Stimulated activated CD4-positive, alpha-beta T cell treated with anti-CD3 and anti-CD28 coated beads, Interleukin-12 subunit alpha, Interleukin-12 subunit beta, amount 100 ng/mL, for 24 hours (primary cell): ENCODE measurements at places on chromosomes 6 and 20.

GRCh38 chr6:124798942-124799496, 163.2 kb upstream of the RNF217 start:
- DNase-seq: no peak

GRCh38 chr6:158410784-158411183, 98.5 kb downstream of the TULP4 start:
- no peak for DNase-seq

DNA sequence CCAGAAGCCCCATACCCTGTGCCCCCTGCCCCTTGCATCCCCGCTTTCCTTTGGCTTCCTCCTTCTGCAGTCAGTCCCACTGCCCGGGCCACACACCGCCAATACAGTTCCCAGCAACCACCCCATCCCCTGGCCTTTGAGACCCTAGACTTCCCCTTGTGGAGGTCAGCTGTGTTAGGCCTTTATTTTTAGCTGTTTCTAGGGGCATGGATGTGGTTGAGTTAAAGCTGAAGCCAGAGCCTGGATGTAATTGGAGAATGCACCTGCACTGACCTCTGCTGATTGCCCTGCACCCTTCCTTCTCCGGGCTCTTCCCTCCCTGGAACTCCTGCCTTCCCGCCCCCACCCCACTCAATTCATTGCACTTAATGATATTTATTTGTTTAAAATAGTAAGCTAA, 33.9 kb downstream of the LYRM2 start:
- no peak for DNase-seq

DNA sequence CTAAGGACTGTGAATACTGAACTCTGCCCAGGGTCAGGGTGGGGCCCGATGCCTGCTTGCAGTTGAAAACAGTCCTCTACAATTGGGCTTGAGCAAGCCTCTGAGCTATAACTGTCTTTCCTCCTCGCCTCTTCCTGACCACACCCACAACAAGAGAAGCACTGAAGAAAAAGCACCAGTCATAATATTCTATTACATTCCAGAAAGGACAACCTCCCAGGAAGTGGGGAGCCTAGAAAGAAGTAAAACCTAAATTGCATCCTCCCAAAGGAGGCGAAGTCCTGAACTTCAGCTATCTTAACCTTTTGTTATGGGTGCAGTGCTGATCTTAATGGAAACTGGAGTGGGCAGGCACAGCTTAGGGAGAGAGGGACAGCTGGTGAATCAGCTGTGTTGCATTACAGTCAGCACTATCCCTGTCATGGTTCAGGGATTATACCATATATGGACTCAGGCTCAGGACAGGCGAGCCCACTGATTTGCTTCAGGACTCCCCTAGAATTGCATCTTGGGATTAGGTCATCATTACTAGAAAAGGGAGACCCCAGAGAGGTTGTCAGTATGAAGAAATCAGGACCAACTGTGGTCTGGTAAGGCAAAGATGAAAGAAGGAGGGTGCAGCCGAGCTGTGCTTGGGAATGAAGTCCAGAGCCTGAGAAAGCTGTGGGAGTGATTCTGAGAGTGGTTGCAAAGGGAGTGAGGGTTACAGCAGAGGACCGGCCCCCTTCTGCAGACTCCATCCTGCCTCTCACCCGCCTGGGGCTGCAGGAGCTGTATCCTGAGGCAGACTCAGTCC, 18.3 kb upstream of the TRAM2 start:
- no peak for DNase-seq

DNA sequence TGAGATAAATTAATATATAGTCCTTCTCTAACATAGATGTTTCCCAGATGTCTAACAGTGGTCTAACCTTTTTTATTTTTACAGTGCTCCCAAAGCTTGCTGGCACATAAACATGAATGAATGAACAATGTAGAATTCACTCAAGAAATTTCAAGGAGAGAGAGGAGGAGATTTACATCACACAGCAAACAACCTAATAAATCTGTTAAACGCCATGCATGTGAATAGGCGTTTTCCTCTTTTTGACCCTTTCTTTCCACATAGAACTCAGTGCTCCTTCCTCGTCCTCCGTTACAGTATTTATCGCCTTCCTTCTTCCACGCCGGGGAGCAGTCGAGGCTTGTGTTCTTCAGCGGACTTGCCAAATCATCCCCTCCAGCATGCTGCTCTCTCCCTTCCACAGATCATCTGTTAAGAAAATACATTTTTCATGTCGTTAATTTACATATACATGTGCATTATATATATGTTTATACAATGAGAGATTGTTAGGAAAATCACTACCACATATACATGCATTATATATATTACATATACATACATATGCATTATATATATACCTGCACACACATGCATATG, 93.0 kb downstream of the SLC35B3 start:
- no peak for DNase-seq

DNA sequence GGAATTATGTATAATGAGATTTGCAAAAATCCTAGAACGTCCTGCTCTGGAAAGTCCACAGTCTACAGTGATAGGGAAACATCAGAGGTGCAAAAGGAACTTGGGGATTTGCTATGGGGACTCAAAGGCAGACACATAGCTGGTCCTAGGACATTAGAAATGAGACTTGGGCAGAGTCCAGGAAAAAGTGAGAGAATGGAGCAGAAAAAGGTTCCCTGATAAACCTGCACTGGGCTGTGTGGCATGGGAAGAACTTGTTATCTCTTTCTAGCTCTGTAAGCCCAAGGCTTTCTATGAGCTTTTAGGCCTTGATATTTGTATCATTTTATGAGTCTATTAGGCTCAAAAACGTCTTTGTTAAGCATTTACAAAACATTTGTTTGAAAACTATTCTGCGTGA, 15.2 kb downstream of the PRND start:
- no peak for DNase-seq

DNA sequence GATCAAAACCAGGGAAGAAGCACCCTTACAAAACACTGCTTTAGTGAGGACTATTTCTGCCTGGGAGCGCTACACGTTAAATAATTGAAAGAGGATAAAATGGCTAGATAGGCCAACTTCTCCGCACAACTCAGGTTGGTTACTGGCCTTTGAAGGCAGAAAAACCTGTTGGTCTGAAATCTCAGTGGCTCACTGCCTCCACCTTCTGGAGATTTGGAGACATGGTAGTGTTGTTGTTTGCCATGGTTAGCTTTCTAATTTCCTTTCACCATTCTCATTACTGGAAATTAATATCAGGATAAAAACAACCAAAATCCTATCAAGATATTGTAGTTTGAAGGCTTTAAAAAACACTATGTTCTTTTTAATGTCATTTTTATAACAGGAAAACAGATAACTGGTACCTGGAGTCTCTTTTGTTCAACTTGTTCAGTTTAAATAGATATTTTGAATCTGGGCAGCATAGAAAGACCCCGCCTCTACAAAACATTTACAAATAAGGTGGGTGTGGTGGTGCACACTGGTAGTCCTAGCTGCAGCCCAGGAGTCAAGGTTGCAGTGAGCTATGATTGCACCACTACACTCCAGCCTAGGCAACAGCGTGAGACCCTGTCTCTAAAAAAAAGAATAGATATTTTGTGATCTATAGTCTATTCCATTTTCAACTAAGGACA, 27.5 kb upstream of the BCLAF1 start:
- DNase-seq: peak; percentile 19

DNA sequence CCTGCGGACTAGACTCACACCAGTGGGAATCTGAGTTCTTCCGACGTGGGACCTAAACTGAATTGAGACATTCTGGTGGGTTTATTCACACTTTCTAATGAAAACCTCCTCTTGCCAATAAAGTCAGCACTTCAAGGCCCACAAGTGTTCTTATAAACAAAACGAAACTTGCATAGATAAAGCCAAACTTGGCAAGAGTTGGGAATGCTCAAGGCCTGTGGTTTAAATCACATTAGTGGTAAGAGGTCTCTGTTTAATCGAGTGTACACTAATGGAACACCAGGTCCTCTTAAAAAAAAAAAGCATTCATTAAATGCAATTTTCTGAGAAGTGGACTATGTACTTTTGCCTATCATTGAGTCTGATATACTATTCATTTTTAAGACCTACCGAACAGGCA, 143.3 kb downstream of the SMOC2 start:
- no peak for DNase-seq

DNA sequence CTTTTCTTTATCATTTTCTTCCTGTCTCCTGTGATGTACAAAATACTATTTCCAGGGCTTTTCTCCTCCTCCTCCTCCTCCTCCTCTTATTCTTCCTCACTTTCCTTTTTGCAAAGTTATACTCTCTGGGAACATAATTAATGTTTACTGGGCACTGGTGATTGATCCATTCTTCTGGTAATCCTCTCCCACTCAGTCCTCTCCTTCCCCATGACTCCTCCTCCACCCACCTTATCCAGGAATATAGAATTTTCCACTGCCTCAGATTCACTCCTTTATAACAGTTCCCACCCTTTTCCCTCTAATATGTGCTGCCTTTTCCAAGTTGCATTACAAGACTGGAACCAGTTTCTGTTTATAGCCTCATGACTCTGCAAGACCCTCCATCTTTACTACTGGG, 62.5 kb upstream of the IYD start:
- no peak for DNase-seq

GRCh38 chr20:32920066-32920465, 61.3 kb downstream of the EFCAB8 start:
- no peak for DNase-seq

DNA sequence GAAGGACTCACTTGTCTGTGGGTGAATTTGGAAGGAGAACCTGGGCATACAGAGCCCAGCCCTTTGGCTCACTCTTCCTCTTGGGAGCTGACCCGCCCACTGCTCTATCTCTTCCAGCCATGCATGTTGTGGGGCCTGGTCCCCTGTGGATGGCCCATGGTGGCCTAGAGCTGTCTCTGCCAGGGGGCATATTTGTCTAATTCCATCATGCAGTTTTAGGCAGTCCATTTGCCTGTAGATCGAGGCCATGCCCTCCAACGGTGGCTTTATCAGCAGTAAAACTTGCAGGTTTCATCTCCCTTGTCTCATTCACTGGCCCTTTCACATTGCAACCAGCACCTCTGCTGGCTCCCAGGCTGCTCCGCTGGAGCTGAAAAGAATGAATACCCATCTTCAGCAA, 12.9 kb upstream of the EZR start:
- no peak for DNase-seq

GRCh38 chr20:14732343-14732742, 394.9 kb upstream of the FLRT3 start:
- no peak for DNase-seq

GRCh38 chr6:90372450-90372849, 75.8 kb upstream of the BACH2 start:
- DNase-seq: no peak

GRCh38 chr6:73233048-73233447, 7.8 kb upstream of the KHDC1L start:
- no peak for DNase-seq

DNA sequence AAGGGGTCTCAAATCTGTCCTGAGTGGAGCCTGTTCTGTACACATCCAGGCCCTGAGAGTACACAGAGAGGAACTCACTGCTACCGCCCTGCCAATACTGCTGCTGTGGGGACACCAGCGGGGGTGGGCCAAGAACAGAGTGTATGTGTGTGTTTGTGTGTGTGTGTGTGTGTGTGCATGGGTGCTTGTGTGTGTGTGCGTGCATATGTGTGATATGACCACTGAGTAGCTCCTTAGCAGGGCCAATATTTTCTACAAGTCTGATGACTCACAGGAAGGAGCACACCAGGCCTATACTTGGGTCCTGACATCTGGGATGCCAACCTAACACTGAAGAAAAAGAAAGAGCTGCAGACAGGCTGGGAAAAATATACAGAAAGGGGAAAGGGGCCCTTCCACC, 1.4 kb downstream of the RAET1E start:
- no peak for DNase-seq

DNA sequence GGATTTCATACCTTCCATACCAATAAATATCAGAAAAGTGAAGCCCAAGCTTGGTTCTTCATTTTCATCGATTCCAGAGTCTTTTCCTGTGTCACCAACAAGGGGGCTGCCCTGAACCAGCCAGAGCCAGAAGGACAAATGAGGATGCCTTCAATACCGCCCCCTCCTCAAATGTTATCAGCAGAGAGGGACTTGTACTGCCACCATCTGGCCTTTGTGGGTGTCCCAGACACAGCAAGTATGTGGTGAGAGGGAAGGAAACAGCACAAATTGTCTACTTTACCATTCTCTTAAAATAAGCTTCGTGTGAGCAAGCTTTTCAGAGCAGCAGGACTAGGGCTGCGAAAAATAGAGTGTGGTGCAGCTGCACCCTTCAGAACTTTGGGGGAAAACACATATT, 165.3 kb downstream of the SOBP start:
- DNase-seq: no peak

- no peak for DNase-seq
Observed at GRCh38 chr20:59400708-59401107, 100.3 kb downstream of the EDN3 start.

DNA sequence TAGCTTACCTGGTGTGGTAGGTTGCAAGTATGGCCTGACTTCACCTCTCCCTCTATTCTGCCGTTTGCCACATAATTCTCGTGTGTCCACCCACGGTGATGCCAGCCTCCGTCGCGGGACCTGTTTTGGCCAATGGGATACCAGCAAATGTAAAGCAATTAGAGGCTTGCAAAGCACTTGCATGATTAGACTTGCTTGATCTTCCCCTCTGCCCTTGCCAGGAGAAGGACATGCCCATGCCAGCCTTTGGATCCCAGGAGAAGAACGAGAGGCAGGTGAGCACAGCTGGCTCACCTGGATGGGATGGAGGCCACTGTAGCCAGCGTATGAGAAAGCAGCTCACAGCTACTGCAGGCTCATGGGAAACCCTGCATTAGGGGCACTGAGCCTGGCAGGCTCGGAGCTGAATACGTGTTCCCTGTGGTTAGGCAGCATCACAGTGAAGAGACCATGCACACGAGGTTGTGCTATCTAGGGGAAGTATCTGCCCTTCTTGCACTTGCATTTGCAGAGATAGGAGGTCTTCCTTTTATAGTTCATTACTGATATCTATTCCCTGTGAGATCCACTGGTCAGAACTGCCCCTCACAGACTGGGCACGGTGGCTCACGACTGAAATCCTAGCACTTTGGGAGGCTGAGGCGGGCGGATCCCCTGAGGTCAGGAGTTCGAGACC, 62.4 kb downstream of the TMEM242 start:
- DNase-seq: no peak

- no peak for DNase-seq
Observed at GRCh38 chr6:131854803-131855202, 47.0 kb downstream of the ENPP1 start.

- no peak for DNase-seq
Observed at GRCh38 chr6:73079611-73079955, 145.7 kb downstream of the KHDC1L start.

DNA sequence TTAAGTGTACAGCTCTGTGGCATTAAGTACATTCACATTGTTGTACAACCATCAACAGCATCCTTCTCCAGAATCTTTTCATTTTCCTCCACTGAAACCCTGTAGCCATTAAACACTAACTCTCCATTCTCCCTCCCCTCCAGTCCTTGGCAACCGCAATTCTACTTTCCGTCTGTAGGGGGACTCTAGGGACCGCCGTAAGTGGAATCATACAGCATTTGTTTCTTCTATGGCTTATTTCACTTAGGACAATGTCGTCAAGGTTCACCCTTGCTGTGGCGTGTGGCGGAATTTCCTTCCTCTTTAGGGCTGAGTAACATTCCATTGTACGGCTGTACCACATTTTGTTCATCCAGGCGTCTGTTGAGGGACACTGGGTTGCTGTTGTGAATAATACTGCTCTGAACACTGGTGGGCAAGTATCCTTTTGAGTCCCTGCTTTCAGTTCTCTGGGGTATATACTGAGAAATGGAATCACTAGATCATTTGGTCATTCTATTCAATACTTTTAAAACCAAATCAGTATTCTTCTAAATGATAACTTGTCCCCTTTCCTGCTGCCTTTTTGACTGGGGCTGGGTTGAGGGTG, 50.7 kb downstream of the PPP1R3G start:
- peak; percentile 32 for DNase-seq
